ENCODE measurements at places on chromosomes 3 and 15.

- no peak for DNase-seq
Observed at GRCh38 chr3:23248594-23249131, 45.5 kb downstream of the UBE2E2 start.

DNA sequence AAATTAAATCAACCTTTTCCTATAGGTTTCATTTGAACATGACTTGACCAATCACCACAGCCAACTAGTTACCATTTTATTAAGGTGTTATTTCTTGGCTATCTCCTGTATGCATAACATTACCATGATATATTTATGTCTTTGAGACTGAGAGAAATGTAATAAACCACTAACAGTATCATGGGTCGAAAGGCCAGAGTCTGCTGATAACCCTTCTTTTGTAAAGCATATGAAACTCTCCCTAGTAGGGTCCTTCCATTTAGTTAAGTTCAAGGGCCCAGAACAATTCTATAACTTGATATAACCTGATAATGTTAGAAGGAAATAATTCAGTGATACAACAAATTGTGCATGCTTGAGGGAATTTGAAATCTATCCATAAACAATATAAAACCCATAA is 14.3 kb upstream of the DPH6 start:
- DNase-seq, result no peak

DNA sequence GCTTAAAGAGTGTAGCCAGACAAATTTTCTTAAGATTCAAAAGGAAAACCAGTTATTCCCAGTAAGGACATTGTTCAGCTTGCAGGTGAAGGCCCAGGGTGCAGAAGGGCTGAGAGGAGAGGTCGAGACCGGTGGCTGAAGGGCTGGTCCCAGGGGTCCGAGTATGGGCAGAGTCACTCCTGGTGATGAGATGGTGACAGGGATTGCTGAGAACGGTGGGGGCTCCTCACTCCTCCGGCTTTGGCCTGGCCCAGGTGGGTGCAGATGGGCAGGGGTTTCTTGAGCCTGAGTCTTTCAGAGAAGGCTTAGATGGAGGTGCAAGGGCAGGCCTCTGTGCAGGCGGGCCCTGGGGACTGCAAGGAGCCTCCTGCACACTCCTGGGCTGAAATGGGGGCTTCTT is 56.2 kb downstream of the ZNF445 start:
- no peak for DNase-seq

DNA sequence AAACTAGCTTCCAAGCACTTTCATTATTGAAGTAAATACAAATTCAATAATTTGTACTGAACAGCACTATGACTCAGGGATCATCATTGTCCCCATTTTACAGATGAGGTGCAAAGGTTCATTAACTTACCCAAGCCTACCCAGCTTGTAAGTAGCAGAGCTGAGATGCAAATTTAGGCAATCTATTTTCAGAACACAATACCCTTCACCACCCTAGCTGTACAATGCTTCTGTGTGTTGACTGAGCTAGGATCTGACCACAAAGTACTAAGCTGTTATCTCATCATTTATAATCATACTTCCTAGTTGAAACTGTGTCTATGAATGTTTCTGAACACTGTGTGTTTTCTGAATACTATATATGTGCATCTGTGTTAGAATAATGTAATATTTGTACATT is 3.2 kb upstream of the ILDR1 start:
- peak; percentile 74 for DNase-seq

- no peak for DNase-seq
Observed at GRCh38 chr15:63211549-63211948, 22.1 kb downstream of the RAB8B start.

GRCh38 chr3:14634763-14635400 is 16.7 kb upstream of the CCDC174 start:
- DNase-seq, result no peak

- DNase-seq, result no peak
Observed at GRCh38 chr15:28118083-28118482, 19.0 kb upstream of the OCA2 start.

GRCh38 chr3:107643038-107643883 is 120.5 kb downstream of the BBX start:
- no peak for DNase-seq

DNA sequence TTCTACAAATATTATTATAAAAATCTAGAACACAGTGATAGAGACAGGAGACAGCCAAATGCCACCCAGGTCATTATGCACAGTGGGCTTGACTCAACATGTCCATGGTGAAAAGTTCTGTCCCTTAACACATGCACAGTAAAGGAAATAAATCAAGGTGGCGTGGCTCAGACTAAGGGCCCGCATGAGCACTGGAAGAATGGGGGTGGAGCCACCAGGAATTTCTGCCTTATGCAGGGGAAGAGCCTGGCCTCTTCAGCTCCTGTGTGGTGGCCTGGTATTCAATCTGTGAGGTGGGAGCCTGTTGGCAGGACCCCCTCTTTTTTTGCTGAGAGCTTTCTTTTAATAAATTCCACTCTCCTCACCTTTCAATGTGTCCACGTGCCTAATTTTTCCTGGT is 17.2 kb upstream of the SPG21 start:
- DNase-seq, result no peak

GRCh38 chr3:127172781-127173515 is 20.0 kb upstream of the PRR23E start:
- DNase-seq, result no peak

DNA sequence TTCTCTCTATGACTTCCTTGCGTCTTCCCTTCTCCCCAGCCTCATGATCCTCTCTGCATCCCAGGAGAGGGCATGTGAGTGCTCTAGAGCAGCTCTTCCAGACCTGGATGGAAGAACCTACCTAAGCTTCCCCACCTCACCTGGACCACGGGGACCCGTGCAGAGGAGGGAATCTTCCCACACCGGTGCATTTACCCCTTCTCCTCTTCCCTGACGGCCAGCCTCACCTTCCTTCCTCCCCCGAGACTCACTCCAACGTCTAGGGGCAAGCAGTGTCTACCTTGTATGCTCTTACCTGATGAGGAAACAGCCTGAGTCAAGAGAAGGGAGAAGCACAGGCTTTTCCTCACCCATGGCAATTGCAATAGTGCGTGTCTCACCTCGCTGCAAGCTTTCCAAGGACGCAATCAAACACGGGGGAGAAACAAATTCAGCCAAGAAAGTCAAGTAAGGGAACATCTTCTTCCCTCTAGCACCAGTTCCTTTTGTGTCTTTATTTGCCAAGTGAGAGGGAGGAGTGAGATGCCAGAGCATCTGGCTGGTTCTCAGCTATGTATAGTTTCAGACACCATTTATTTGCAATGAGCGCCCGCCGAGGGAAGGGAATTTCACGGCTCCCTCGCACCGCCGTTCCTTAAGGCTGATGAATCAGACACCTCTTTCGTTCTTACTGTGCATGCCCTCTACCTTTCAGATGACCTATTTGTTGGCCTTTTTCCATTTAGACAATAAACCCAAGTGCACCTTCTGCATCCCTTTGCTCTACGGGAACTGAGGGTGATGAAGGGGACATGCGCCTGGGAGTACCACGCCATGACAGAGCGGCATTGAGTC is 1.8 kb upstream of the CCR9 start:
- no peak for DNase-seq

GRCh38 chr3:106161246-106161645 is 292.4 kb upstream of the CBLB start:
- DNase-seq, result no peak

DNA sequence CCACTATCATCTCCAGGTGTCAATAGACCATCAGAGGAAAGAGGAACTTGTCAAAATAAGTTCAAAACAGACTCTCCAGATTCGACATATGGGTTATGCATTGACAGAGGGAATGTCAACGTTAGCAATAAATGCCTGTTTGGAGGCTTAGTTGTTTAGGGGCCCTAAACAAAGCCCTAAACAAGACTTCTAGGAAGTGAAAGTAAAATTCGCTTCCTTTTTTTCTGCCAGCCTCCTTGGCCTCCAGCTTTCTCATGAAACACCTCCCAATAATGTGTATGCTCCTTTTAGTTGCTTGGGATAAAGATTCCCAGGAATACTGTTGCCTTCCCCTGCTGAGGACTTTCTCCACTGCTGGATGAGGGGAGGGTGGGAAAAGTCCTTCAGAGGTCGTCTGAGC is 70.9 kb upstream of the ARNT2 start:
- no peak for DNase-seq
